Psoas muscle (tissue), 8 donors: ENCODE measurements at places on chromosomes 1 and 21. TPM values are rescaled to one million over a fixed set of nuclear protein-coding genes. Genes with fewer than 3 reads are reported as not detected.
A peak's percentile ranks its signal among the peaks of the same experiment; 100 is the strongest.

- no peak overlapping the region for H3K4me3 ChIP-seq
- DNase-seq, result no peak
- H3K36me3 ChIP-seq, result no peaks in the 10 kb centered on the region
- no peaks in the 10 kb centered on the region for H3K4me1 ChIP-seq
- H3K27ac ChIP-seq, result no peak overlapping the region
Observed at GRCh38 chr1:241331328-241332036, 25.5 kb downstream of the RGS7 start.

Gene SEMA4A
- total RNA-seq, result 1.2 TPM

Gene P3R3URF
- not detected for total RNA-seq

Gene PATJ
- total RNA-seq, result 41.2 TPM

DNA sequence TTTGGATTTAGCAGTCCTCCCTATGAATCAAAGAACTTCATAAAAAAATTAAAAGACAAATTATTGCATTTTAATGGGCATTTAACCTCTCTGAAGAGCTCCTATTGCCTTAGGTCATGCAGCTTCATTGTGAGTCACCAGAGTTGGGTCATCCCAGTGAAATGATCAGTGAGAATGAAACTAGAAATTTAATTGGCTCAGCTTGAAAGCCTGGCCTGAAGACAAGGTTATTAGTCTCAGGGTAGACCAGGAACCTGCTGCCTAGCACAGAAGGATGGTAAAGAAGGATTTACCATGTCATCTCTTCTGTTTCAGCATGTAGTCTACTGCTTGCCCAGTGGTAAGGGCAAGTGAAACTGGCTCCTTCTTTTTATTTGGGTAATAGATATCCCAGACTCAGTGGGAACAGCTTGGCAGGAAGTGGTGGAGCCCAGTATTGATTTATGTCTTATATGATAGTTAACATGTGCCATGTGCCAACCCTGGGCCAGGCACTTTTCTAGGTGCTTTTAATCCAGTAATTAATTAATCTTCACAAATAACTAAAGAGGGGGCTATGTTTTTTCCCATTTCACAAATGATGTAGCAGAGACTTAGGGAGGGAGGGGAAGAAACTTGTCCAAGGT lies 23.6 kb downstream of the LAMC2 start:
- no peak overlapping the region for H3K27ac ChIP-seq
- H3K27me3 ChIP-seq, result peaks cover 3% of the 10 kb centered on the region
- DNase-seq, result no peak
- H3K4me1 ChIP-seq, result no peaks in the 10 kb centered on the region

DNA sequence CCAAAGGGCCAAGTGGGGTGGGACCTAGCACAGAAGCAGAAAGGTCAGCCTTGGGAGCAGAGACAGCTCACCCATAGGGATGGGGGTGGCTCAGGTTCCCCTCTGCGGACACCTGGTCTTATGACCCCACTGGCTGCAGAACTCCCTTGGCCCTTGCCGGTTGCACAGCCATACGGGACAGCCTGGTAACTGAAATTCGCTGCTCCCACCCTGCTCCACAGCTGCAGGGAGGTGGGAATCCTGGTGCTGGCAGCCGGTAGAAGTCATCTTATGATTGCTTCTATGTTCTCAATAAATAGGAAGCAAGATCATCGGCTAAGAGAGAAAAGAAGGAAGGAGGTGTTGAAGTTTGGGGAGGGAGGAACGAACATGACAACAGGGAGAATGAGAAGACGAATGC lies 64.1 kb downstream of the HLCS start:
- no peaks in the 10 kb centered on the region for H3K4me1 ChIP-seq
- H3K27me3 ChIP-seq, result no peaks in the 10 kb centered on the region
- no peak overlapping the region for H3K4me3 ChIP-seq
- H3K36me3 ChIP-seq, result no peaks in the 10 kb centered on the region

Gene KRTAP11-1
- not detected for total RNA-seq

Gene ATP6V1G3
- not detected for total RNA-seq

DNA sequence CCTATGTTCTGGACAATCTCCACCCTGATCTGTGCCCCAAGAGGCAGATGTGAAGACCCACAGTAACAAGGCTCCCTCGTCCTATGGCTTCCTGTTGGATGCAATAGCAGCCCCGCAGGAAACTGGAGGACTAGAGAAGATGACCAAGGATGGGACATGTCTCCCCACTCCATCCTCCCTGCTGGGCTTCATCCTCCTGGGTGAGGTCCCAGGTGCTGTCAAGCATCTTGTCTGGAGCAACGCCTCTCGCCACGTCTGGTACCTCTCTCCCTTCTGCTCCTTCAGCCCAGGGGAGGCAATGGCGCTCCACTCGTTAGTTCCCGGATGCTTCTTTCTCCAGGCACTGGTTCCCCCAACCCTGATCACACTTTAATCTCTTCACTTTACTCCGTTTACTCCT lies 11.1 kb downstream of the HSF2BP start:
- H3K36me3 ChIP-seq, result no peaks in the 10 kb centered on the region
- no peak for DNase-seq
- H3K4me1 ChIP-seq, result no peaks in the 10 kb centered on the region
- no peak overlapping the region for H3K4me3 ChIP-seq
- H3K27ac ChIP-seq, result no peak overlapping the region

DNA sequence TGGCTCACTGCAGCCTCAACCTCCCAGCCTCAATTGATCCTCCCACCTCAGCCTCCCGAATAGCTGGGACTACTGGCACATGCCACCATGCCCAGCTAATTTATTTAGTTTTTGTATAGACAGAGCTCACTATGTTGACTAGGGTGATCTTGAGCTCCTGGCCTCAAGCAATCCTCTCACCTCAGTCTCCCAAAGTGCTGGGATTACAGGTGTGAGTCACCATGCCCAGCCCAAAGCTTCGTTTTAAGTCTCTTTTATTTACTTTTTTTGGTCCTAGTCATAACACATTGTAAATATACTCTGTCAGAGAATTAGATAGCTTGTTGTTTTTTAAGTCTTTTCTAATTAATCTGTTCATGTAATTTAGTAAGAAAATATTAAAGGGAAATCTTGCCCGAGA lies 42.8 kb downstream of the KCNK1 start:
- H3K27ac ChIP-seq, result no peak overlapping the region
- H3K4me1 ChIP-seq, result no peaks in the 10 kb centered on the region
- H3K36me3 ChIP-seq, result no peaks in the 10 kb centered on the region
- H3K4me3 ChIP-seq, result no peak overlapping the region

GRCh38 chr1:60867782-60868181 lies 214.6 kb upstream of the NFIA start:
- H3K27ac ChIP-seq, result peak overlapping the region; percentile 70
- H3K27me3 ChIP-seq, result no peaks in the 10 kb centered on the region
- peaks cover 9% of the 10 kb centered on the region for H3K4me1 ChIP-seq
- H3K4me3 ChIP-seq, result peak overlapping the region; percentile 58
- H3K36me3 ChIP-seq, result no peaks in the 10 kb centered on the region
- DNase-seq, result no peak

GRCh38 chr1:228697207-228698016 lies 37.9 kb upstream of the RHOU start:
- H3K36me3 ChIP-seq, result no peaks in the 10 kb centered on the region
- no peak overlapping the region for H3K27ac ChIP-seq

GRCh38 chr1:34982820-34983376 lies 2.2 kb downstream of the TMEM35B start:
- H3K4me1 ChIP-seq, result peaks cover 5% of the 10 kb centered on the region
- no peak overlapping the region for H3K4me3 ChIP-seq
- H3K27ac ChIP-seq, result no peak overlapping the region
- no peaks in the 10 kb centered on the region for H3K36me3 ChIP-seq
- no peaks in the 10 kb centered on the region for H3K27me3 ChIP-seq

DNA sequence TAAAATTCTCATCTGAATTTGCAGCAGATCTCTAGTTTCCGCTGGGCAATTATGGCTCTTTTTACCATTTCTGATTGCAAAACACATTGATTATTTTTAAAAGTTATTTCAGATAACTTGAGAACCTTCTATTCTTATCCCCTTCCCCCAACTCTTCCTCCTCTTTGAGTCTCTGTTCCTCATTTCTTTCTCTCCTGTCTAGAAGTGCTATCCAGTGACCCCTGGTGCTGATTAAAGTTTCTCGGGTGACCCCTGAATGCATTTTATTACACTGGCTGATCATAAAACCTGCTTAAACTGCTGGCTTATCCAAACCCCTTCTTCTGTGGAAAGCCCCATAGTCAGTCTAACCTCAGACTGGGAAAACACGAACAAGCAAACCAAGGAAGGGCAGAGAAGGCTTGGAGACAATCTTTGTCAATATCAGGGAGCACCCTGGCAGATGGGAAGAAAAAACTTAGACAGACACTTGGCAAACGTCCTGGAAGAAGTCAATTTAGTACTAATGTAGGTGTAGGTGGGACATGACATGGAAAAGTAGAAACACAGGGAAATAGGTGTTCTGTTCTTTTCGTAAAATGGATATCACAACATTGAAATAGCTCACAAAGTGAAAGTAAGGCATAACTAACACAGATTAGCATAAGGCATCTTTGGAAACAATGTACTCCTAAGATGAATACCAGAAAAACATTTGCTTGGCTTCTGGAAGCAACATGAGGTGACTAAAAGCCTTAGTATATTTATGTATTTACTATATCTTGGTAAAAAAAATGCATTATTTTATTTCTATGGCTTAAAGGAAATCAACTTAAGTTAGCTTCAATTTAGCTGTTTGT lies 61.4 kb downstream of the GORAB start:
- peaks cover 9% of the 10 kb centered on the region for H3K4me1 ChIP-seq
- no peak for DNase-seq
- no peaks in the 10 kb centered on the region for H3K27me3 ChIP-seq

GRCh38 chr1:30601316-30602085 lies 121.9 kb downstream of the MATN1 start:
- peaks cover 6% of the 10 kb centered on the region for H3K27me3 ChIP-seq
- no peaks in the 10 kb centered on the region for H3K36me3 ChIP-seq
- H3K4me3 ChIP-seq, result no peak overlapping the region
- DNase-seq, result no peak
- H3K27ac ChIP-seq, result no peak overlapping the region

DNA sequence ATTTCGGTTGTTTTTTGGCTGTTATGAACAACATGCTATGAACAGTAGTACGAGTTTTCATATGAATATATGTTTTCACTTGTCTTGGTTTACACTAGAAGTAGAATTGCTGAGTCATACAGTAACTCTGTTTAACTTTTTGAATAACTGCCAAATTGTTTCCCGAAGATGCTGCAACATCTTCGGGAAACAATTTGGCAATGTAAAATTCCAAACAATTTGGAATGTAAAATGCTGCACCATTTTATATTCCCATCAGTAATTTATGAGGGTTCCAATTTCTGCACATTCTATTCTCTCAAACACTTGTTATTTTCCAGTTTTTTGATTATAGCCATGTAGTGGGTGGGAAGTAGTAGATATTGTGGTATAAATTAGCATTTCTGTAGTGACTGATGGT lies 11.6 kb downstream of the PCBP3 start:
- no peak overlapping the region for H3K4me3 ChIP-seq
- H3K27ac ChIP-seq, result no peak overlapping the region
- no peak for DNase-seq
- no peaks in the 10 kb centered on the region for H3K4me1 ChIP-seq

GRCh38 chr21:32138658-32139057 lies 140.2 kb downstream of the MIS18A start:
- H3K4me3 ChIP-seq, result no peak overlapping the region
- no peaks in the 10 kb centered on the region for H3K36me3 ChIP-seq
- no peak for DNase-seq
- no peaks in the 10 kb centered on the region for H3K27me3 ChIP-seq

Gene MMP23B
- total RNA-seq, result 0.64 TPM

GRCh38 chr21:18191139-18191538 lies 53.5 kb upstream of the CHODL start:
- H3K4me1 ChIP-seq, result no peaks in the 10 kb centered on the region
- H3K27me3 ChIP-seq, result no peaks in the 10 kb centered on the region
- H3K4me3 ChIP-seq, result no peak overlapping the region
- no peaks in the 10 kb centered on the region for H3K36me3 ChIP-seq

Gene FCGR1A
- 1.6 TPM for total RNA-seq

GRCh38 chr1:96968541-96968940 lies 247.0 kb downstream of the PTBP2 start:
- no peak for DNase-seq
- no peaks in the 10 kb centered on the region for H3K36me3 ChIP-seq
- peaks cover 3% of the 10 kb centered on the region for H3K27me3 ChIP-seq
- H3K27ac ChIP-seq, result no peak overlapping the region
- H3K4me1 ChIP-seq, result no peaks in the 10 kb centered on the region

Gene OVAAL
- not detected for total RNA-seq

DNA sequence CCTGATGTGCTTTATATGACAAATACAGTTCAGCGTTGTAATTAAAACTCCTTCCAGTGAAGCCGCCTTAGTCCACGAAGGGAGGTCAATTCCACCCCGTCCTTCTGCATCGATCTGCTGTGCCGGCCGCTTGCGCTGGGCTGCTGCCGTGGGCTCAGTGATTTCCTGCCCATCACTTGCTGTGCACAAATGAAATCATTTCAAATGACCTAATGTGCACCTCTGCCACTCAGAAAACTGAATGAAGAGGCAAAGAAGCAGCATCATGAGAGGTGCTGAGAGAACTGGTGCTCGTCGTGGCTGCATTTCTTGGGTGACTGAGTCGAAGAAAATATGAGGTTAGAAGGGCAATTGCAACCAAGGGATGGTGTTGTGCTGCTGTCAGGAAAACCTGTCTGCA lies 144.3 kb upstream of the SYT6 start:
- H3K27me3 ChIP-seq, result no peaks in the 10 kb centered on the region
- no peaks in the 10 kb centered on the region for H3K36me3 ChIP-seq
- H3K27ac ChIP-seq, result no peak overlapping the region
- no peak overlapping the region for H3K4me3 ChIP-seq
- DNase-seq, result no peak

Gene TSTD1
- total RNA-seq, result 11.1 TPM

Gene HRNR
- total RNA-seq, result not detected

Gene CYP4X1
- total RNA-seq, result 0.54 TPM

DNA sequence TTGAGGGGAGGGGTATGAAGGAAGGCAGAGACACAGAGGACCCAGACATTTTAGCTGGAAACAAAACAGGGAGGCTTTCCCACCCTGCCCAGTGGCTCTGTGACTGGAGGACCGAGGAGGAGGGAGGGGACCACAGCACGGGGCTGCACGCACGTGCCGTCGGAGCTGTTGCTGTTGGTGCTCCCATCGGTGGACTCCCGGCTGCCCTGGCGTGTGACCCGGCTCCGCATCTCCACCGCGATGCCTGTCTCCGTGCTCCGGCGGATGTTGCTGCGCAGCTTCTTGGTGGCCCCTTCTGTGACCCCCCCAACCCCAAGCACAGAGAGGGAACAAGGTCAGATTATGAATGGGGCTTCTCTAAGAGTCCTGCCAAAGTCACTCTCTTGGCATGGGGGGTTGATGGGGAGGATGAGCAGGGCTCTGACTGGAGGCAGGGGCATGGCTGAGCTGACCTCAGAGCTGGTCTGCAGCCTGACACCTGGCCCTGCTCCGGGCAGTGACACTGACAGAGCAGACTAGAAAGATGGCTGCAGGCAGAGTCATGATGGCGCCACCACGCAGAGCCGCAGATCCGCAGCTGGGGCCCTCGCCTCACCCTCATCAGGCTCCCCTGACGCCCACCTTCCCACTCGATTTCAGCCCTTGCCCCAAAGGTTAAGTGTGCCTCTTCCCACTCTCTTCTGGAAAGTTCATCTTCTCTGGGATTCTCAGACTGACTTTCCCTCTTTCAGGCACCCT lies 29.6 kb downstream of the RIMS3 start:
- no peak for DNase-seq
- H3K27ac ChIP-seq, result no peak overlapping the region
- H3K4me1 ChIP-seq, result no peaks in the 10 kb centered on the region
- H3K36me3 ChIP-seq, result no peaks in the 10 kb centered on the region
- H3K27me3 ChIP-seq, result no peaks in the 10 kb centered on the region

Gene PROK1
- 0.16 TPM for total RNA-seq
